ENCODE measurements at places on chromosomes 2 and 18. TPM values are rescaled to one million over a fixed set of nuclear protein-coding genes. Genes with fewer than 3 reads are reported as not detected.

The NMUR1 gene
- total RNA-seq: not detected

The TRABD2A gene
- total RNA-seq: 56.3 TPM

The CRYBA2 gene
- not detected for total RNA-seq

The TEKT4 gene
- not detected for total RNA-seq

The MC2R gene
- total RNA-seq: not detected

- no peaks in the 10 kb centered on the region for H3K4me1 ChIP-seq
- H3K27ac ChIP-seq: no peak overlapping the region
- H3K4me3 ChIP-seq: no peak overlapping the region
- no peaks in the 10 kb centered on the region for H3K27me3 ChIP-seq
- H3K36me3 ChIP-seq: peaks cover 63% of the 10 kb centered on the region
Observed at GRCh38 chr2:178428396-178428806, 22.6 kb downstream of the PRKRA start.

DNA sequence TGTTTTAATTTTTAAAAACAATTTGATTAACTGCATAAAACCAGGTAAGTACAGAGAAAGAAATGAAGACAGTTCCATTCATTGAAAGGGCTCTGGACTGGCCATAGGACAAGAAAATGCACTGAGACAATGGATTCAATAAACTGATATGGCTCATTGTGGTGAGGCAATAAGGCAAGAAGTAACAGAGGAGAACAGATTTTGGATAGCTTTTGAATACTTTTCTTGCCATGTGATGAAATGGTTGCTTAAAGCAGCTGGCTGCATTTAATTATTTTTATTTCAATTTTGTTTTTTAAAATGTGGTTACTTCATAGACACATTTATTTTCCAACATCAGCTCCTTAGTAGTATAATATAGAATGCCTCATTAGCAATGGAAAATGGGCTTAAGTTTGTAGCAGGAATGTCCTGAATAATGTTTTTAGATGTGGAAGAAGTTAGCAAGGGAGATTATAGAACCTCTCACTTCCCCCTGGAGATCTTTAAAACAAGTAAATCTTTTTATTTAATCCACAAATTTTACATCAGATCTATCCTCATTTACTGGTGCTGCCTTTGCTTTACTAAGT is 646.9 kb upstream of the ZEB2 start:
- no peaks in the 10 kb centered on the region for H3K36me3 ChIP-seq
- H3K27me3 ChIP-seq: no peaks in the 10 kb centered on the region
- DNase-seq: no peak
- no peak overlapping the region for H3K27ac ChIP-seq

DNA sequence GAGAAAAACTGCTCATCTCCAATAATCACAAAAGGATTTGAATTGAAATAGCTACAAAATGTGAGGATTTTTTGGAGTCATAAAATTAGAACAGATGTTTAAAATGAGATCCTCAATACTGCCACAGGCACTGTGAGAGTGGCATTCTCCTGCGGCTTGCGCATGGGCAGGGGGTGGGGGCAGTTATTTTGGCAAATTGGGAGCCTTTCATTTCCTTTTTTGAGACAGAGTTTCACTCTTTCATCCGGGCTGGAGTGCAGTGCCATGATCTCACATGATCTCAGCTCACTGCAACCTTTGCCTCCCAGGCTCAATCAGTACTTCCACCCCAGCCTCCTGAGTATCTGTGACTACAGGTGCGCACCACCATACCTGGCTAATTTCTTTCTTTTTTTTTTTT is 42.4 kb downstream of the POMC start:
- H3K4me1 ChIP-seq: peaks cover 3% of the 10 kb centered on the region
- H3K27ac ChIP-seq: no peak overlapping the region
- peaks cover 11% of the 10 kb centered on the region for H3K27me3 ChIP-seq
- DNase-seq: no peak
- H3K4me3 ChIP-seq: no peak overlapping the region

- no peak overlapping the region for H3K4me3 ChIP-seq
- H3K36me3 ChIP-seq: no peaks in the 10 kb centered on the region
- DNase-seq: no peak
- H3K27me3 ChIP-seq: no peaks in the 10 kb centered on the region
Observed at GRCh38 chr2:121033461-121033996, 251.5 kb downstream of the TFCP2L1 start.

GRCh38 chr18:49071317-49071716 is 120.6 kb upstream of the SMAD7 start:
- DNase-seq: no peak
- H3K27me3 ChIP-seq: no peaks in the 10 kb centered on the region
- H3K27ac ChIP-seq: no peak overlapping the region

DNA sequence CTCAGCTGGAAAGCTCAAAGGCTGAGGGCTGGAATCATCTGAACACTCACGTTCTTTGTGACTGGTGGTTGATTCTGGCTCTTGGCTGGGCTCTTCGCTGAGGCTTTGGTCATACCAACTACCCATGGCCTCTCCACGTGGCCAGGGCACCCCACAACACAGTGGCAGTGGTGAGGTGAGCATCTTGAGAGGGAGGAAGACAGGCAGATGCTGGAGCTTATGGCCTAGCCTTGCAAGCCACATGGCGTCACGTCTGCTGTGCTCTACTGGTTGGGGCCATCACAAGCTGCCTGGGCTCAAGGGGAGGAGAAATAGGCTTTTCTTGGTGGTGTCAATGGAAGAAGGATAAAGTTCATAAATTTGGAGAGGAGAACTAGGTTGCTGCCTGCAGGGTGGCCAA is 19.6 kb downstream of the LPIN1 start:
- peaks cover 37% of the 10 kb centered on the region for H3K36me3 ChIP-seq
- H3K27ac ChIP-seq: no peak overlapping the region
- no peak overlapping the region for H3K4me3 ChIP-seq
- peaks cover 25% of the 10 kb centered on the region for H3K4me1 ChIP-seq
- DNase-seq: no peak
- H3K27me3 ChIP-seq: no peaks in the 10 kb centered on the region

All from activated CD8-positive, alpha-beta T cell treated with anti-CD3 and anti-CD28 coated beads for 36 hours (primary cell).